8988T (cell line): ENCODE measurements at places on chromosomes 12 and 14.

DNA sequence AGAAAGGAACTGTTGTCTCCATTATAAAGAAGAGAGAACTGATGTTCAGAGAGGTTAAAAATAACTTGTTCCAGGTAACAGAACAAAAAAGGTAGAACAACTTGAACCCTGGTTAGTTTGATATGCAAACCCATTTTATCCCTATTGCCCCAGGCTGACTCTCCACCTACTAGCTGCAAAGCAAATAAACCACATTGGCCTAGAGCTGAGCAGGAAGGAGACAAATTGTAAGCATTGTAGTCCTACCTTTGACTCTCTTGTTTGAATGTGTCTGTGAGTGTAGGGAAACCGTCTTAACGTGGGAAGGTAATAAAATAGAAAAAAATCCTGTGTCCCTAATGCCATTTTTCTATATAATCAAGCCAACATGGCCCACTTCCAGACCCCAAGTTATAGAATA is 126.4 kb downstream of the CCER1 start:
- no peak for DNase-seq

DNA sequence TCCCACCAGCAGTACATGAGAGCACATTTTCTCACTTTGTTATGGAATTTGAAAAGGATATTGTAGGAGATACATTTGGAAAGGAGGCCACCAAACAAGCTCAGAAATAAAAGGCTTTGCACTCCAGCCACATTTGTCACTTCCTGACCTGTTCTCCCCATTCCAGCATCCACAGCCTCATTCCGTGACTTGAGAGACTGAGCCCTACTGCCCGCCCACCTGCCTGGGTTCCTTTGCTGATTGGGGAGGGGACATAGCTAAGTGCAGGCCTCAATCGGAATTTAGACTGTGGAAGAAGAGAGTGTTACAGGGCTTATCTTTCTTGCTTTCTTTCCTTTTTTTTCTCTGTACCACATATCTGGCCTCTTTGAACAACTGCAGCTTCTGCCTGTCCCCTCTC is 735.4 kb upstream of the TMEM132C start:
- DNase-seq, result no peak

DNA sequence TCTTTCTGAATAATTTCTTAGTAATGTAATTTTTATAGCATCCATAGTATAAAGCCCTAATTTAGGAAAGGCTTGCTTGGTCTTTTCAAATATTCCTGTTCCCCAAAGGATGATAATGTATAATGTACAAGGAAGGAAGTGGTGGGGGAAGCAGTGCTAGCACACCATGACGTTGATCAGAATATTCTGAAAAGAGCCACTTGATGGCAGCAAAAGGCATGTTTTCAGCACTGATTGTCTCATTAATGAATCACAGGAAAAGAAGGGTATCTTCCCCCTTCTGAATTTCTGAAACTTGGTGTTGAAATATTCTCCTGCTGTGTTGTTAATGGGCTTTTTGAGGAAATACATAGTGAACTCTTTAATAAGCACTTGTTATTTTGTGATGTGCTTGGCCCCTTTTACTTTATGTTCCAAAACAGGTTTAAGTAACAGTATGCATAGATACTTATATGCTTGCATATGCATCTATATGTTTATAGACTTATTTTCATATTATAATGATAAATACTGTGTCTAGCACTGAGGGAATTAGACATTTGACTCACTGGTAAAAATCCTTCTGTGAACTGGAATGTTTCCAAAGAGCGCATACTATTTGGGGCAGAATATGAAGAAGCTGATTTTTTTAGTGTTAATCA is 122.0 kb downstream of the TMEM117 start:
- peak; percentile 18 for DNase-seq

GRCh38 chr14:100816950-100817901 is 8.7 kb upstream of the MEG3 start:
- DNase-seq, result no peak

- DNase-seq, result no peak
Observed at GRCh38 chr12:131494741-131495524, 216.0 kb upstream of the SFSWAP start.

GRCh38 chr12:122304924-122305323 is 38.6 kb upstream of the VPS33A start:
- no peak for DNase-seq
